Stimulated activated CD8-positive, alpha-beta memory T cell treated with anti-CD3 and anti-CD28 coated beads, Interleukin-7, amount 100 ng/mL, for 48 hours (primary cell): ENCODE measurements at places on chromosomes 6 and 20.

DNA sequence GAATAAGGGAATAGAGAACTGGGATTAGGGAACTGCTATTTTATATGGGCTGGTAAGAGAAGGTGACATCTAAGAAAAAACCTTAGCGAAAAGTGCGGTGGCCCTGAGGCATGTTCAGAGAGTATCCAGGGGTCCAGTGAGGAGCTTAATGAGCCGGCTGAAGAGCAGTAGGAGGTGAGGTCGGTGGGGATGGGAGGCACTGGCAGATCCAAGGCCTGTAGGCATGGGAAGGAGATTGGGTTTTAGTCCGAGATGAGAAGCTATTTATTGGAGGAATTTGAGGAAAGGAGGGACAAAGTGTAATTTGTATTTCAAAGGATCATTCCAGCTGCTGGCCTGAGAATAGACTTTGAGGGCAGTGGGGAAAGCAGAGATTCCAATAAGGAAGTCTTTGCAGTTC, 123.8 kb downstream of the QKI start:
- DNase-seq = no peak

GRCh38 chr6:120894077-120894476, 440.2 kb downstream of the TBC1D32 start:
- no peak for DNase-seq

DNA sequence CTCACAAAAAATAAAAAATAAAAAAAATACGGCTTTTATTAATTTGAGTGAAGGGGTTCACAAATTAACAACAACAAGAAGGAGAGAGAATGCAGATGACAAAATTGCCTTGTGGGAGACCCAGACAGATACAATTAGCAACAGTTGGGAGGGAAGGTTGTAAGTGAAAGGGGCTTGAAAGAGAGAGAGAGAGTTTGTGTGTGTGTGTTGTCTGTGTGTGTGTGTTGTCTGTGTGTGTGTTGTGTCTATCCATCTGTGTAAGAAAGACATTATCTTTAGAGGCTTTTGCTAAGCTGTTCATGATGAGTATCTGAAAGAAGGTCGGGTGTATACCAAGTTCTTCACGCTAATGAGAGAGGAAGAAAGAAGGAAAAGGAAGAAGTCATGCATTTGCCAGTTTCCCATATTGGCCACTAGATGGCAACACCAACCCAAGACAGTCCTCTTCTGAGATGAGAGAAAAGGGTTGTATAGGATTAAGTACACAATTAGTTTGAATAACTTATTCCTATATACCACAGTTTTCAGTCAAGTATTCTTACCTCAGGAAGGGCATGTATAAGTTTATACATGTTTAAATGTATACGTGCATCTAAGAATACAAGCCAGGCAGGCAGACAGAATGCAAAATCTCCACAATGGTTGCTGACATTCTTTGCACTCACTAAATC, 63.7 kb upstream of the CD2AP start:
- DNase-seq = no peak

- no peak for DNase-seq
Measured at GRCh38 chr20:52975029-52975732, 3.0 kb downstream of the TSHZ2 start.

DNA sequence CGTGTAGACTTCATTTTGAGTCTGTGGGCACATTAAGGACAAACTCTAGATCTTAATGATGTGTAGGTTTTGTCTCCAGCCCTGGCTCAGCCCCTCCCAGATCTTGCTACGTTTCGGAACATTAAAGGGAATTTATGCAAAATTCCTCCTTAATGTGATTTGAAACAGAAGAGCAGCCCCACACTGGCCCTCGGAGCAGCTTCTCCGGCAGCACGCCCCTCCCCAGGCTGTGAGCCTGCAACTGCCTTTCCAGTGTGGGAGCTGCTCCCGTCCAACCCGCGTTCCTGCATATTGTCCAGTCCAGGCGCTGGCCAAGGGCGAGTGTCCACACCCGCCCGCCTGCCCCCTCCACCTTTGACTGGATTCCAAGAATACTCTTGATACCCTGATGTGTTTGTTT, 257.2 kb downstream of the TAF4 start:
- DNase-seq = no peak

DNA sequence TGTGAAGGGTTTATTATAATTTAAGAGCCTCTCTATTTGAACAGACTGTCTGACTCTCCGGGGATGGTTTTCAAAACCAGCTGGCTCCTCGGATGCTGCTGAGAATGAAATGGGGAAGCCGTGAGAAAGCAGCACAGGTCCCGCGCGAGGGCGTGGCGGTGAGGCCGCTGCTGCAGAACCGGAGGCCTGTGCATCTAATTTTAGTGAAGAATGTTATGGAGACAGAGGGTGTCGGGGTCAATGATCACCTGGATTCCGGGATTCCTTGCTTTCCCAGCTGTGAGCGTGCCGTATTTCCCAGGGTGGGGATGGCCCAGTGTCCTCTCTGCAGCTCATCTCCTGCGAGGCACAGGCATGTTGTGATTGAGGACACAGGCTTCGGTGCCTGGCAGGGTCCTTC, 348.0 kb downstream of the CDH4 start:
- DNase-seq = no peak

GRCh38 chr20:872855-873520, 39.5 kb downstream of the FAM110A start:
- DNase-seq = no peak

DNA sequence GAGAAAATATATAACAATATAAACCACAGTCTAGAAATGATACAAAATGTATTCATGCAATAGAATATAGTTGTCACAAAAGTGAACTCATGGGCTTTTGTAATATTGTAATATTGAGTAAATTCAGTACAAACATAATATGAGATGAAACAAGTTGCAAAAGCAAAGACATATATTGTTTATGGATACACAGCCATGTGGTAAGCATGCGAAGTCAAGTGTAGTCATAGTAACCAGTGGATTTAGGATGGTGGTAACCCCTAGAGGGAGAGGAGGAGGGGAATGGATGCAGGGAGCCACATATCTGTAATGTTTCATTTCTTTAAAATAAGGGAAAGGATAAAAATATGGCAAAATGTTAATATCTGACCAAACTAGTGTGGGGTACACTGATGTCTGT, 47.3 kb downstream of the ARMC2 start:
- DNase-seq = no peak

DNA sequence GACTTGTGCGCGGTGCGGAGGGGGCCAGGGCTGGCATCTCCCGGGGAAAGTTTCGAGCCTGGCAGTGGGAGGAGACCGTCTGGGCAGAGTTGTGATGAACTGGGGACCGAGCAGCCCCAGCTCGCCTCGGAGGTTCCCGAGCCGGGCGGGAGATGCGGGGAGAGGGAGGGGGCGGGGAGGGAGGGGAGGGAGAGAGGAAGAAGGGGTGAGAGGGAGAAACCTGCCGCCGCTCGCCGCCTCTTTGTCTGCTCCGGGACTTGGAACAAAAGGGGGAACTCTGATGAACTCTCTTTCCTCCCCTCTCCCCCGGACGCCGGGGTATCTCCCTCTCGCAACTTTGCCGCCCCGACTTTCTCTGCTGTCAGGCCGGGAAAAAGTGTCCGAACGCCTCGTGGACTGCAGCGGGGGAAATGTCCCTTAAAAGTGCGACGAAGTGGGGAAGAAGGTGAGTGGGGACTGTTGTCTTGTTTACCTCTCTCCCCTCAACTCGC, 72.7 kb downstream of the SOX4 start:
- DNase-seq = no peak

DNA sequence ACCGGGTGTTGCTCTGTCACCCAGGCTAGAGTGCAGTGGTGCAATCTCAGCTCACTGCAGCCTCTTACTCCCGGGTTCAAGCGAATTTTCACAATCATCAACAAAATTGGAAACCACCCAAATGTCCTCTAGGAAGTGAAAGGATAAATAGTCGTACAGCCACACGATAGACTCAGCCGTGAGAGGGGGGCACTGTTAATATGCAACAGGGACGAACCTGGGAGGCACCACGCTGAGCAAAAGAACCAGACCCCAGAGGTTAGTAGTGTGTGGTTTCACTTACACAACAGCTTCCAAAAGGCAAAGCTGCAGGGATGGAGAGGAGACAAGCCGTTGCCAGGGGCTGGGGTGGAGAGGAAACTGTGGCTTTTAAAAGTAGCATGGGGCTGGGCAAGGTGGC, 30.1 kb upstream of the NTSR1 start:
- no peak for DNase-seq

DNA sequence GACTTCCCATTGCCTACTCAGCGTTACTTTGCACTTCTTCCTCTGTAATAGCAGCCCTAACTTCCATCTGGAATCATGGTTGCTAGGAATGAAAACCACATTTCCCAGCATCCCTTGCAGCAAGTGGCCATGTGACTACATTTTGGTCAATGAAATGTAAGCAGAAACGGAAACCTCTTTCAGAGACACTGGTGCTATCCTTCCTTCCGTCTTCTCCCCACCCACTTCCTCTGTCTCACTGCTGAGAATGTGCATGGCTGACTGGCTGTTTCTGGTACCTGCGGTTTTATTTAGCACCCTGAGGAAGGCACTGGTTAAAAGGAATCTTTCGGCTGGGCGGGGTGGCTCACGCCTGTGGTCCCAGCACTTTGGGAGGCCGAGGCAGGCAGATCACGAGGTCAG, 107.4 kb downstream of the SCML4 start:
- peak; percentile 57 for DNase-seq

GRCh38 chr6:157822245-157823000, 623 bp upstream of the SNX9 start:
- no peak for DNase-seq

- no peak for DNase-seq
Measured at GRCh38 chr6:134436950-134437349, 119.0 kb upstream of the SGK1 start.

DNA sequence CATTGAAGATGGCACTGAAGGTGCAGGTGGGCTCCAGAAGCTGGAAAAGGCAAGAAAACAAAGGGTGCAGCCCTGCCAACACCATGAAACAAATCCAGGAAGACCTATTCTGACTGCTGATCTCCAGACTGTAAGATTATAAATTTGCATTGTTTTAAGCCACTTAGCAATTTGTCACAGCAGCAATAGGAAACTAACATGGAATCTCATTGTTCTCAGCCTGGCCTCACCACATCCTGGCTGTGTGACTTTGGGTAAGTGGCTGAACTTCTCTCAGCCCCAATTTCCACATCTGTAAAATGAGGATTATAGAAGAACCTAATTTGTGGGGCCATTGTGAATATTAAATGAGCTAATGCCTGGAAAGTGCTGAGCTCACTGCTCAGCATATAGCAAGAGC, 160.4 kb upstream of the MAFB start:
- no peak for DNase-seq

DNA sequence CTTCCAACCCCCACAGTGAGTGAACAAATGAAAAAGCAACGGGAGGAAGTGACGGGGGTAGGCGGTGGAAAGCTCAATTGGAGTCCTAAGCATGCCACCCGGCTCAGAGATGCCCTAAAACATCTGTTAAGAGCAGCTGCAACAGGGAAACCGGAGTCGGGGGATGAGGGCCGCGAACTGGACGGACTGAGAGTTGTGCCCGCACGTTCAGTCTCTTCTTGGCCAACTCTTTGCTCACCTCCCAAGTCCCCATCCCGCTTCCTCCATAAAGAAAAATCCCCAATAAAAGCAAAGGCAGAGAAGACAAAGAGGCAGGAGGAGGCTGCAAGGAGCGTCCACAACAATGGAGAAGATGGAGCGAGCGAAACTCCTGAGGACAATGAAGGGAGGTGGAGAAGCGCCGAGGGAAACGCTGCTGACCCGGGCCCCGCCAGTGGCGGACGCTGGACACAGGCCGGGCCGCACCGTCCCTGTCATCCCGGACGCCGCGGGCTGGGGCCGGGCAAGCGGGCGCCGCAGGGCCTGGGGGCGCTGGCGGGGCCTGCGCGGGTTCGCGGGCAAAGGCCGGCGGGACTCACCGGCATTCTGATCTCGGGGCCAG, 600 bp downstream of the SEC63 start:
- peak; percentile 23 for DNase-seq
